GM19239 (cell line): ENCODE measurements at places on chromosomes 2 and 18.
A peak's percentile ranks its signal among the peaks of the same experiment; 100 is the strongest.

DNA sequence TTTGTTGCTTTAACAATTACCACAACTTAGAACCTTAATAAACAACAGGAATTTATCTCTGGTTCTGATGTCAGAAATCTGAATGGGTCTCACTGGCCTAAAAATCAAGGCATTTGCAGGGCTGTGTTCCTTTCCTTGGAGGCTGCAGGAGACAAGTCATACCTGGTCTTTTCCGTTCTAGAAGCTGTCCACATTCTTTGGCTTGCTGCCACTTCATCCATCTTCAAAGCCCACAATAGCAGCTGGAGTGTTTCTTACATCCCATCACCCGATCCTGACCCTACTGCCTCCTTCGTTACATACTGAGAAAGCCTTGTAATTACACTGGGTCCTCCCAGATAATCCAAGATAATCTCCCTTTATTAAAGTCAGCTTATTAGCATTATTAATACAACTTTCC, 18.1 kb downstream of the NETO1 start:
- DNase-seq = no peak

DNA sequence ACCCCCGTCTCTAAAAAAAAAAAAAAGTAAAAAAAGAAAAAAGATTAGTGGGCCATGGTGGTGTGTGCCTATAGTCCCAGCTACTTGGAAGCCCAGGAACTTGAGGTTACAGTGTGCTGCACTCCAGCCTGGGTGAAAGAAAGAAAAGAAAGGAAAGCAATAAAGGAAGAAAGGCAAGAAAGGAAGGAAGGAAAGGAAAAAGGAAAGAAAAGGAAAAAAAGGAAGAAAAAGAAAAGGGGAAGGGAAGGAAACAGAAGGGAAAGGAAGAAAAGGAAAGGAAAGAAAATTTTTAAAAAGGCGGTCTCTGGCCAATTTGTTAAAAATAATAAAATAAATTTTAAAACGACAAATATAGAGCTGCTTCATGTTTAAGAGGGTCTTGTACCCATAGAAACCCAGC, 74.4 kb upstream of the RNU4ATAC start:
- no peak for DNase-seq

DNA sequence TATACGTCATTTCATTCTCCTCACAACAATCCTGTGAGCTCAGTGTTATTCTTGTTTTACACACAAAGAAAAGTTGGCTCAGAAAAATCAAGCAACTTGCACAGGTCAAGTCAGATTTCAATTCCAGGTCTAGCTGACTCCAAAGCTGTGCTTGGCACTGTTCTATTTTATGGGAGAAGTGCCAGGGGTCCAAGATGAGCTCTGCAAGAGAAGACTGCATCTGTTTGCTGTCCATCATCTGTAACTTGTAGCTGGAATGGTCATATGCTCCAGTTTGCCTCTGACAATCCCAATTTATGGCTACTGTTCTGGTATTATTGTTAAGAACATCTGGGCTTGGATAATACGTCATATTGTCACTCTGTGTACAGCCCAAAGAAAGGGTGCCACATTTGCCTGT, 28.9 kb downstream of the KCNF1 start:
- no peak for DNase-seq

GRCh38 chr2:216661639-216662375, 28.6 kb downstream of the IGFBP2 start:
- DNase-seq = no peak

- peak; percentile 53 for DNase-seq
These were observed 593 bp downstream of the ZNF514 start for GRCh38 chr2:95158891-95159619.

GRCh38 chr2:89837962-89838625, 1146.6 kb downstream of the RPIA start:
- no peak for DNase-seq

DNA sequence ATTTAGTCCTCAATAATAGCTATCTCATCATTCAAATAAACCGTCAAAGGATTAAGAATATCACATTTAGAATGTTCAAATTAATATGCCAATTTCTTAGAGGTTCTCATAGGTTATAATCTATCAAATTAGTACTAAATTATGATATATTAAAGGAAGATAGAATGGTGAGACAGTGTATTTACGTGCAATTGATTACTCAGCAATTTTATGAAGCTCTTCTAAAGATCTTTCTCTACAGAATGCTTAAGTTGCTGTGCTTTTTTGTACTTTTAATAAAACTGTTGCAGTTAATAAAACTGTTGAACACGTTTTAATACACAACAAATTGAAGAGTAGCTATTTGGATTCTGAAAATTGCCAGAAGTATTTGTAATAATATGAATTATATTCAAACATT, 39.0 kb downstream of the RELCH start:
- no peak for DNase-seq
